ENCODE measurements at places on chromosomes 6 and 20.

DNA sequence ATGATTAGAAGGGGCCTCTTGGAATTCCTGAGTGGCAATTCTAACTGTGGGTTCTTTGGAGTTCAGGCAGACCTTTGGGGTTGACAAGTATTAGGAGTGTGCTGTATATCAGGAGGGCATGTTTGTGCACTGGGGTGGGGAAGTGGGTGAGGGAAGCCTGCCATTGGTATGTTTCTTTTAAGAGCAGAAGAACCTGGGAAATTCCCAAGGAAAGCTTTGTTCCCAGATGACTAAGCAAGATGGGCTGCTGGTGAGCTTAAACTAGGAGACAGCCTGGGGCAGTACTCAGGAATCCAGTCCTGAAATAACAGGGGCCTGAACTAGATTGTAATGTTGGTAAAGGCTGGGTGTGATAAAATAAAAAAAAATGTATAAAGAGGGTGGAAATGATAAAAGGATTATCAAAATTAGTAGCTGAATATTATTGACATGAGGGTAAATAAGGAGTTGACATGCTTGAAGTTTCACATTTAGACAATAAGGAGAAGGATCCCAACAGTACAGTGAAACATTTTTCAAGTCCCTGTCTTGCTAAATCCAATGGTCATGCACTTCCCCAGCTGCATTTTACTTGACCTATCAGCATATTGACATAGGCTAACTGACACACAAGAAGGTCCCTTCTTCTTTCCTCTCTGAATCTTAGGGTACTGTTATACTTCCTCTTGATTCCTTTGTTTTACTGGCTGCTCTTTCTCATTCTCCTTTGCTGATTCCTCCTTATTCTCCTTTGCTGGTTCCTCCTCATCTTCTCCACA is 18.4 kb upstream of the IFNGR1 start:
- no peak for DNase-seq

DNA sequence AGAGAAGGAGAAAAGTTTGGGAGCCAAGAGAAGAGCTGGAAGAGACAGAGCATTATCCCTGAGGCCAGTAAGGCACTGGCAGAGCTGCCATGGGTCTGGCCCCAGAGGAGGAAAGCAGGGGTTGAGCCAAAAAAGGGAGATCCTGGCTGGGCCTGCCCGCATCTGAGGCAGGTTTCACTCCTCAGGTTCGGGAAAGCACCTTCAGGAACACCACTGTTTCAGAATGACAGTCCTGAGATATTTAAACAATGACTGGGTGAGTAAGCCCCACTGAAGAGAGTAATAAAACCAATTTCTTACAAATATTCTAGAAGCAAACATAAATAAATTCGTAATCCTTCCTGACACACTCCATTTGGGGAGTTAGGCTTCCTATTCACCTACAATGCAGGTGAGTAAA is 152.2 kb downstream of the BACH2 start:
- DNase-seq = no peak

DNA sequence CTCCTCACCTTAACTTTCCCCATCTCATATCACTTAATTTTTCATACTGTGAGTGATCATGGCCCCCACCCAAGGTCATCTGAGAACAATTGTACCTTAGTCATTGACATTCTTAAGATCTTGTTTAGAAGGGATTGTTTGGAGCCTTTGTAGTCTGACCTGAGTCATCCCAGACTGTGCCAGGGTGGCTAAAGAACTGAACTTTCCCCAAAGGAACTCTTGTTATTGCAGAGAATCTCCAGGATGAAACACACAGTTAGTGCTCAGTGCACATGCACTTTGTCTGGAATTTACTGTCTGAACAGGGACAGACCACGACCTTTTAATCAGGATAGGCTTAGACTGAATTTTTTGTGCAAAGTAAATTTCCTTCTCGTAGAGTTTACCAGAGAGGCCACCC is 112.6 kb upstream of the CCN2 start:
- no peak for DNase-seq

DNA sequence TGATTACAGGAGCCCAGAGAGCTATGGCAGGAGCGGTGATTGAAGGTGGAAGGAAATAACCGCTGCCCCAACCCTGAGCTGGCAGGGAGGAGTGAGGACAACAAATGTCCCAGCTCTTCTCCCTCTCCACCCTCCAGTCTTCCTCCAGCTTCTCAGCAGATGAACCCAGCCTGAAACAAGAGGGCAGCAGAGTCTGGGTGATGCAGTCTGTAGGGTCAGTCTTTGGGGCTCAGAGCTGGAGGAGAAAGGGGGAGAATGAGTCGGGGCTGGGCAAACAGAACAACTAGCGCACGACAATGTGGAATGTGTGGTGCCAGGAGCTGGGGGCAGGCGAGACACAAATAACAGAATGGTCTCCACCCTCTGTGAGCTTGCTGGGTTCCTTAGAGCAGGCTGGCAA is 4.5 kb upstream of the GUCA1A start:
- DNase-seq = no peak

- no peak for DNase-seq
Measured at GRCh38 chr6:7124636-7125035, 16.9 kb downstream of the RREB1 start.

DNA sequence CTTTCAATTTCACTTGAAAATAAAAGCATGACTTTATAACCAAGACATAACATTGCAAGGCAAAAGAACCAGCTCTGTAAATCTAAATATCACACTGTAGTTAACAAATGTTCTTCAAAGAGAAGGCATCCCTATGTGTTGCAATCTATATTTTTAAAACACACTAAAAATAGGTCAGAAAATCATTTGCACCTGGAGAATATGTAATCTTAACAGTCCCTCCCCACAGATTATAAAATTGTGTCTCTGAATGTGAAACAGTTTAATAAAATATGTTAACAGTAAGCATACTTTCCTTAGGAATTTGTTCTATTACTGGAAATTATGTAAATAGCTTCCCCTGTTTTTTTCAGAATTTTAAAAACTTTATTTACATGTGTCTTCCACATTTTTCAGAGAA is 351.9 kb downstream of the COL12A1 start:
- DNase-seq = no peak

- DNase-seq = no peak
Measured at GRCh38 chr6:17439243-17439993, 46.0 kb downstream of the CAP2 start.

GRCh38 chr6:4812068-4812467 is 35.9 kb downstream of the CDYL start:
- DNase-seq = no peak

GRCh38 chr6:169729961-169730360 is 5.7 kb upstream of the PHF10 start:
- no peak for DNase-seq

GRCh38 chr6:166235666-166236292 is 68.1 kb upstream of the TBXT start:
- no peak for DNase-seq

GRCh38 chr6:13027207-13027606 is 301.1 kb downstream of the TBC1D7 start:
- no peak for DNase-seq

GRCh38 chr6:168535711-168536110 is 94.7 kb downstream of the SMOC2 start:
- DNase-seq = no peak

DNA sequence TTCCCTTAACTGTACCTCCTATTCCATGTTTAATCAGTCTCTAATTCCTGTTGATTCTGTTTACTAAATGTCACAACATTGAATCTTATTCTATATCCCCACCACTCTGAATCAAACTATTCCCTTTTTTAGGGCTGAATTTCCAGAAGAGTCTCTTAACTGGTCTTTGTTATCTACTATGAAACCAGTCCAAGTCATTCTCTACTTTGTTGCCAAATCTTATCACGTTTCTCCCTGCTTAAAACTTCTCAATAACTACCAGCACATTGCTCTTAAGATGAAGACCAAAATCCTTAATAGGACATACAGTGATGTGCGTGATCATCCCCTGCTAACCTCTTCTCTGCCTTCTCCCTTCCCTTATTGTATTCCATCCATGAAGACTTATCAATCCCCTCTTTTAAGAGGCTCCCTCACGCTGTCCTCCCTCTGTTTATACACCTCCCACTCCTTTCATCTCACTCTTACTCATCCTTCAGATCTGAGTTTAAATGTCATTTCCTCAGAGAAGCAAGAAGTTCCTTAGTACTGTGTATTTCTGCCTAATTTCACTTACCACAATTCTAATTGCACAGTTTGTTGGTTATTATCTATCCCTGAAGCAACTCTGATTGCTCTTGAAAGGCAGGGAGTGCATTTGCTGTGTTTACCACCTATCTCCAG is 143.0 kb upstream of the AHI1 start:
- no peak for DNase-seq

- peak; percentile 44 for DNase-seq
Measured at GRCh38 chr6:125658759-125659431, 90.5 kb upstream of the HEY2 start.

DNA sequence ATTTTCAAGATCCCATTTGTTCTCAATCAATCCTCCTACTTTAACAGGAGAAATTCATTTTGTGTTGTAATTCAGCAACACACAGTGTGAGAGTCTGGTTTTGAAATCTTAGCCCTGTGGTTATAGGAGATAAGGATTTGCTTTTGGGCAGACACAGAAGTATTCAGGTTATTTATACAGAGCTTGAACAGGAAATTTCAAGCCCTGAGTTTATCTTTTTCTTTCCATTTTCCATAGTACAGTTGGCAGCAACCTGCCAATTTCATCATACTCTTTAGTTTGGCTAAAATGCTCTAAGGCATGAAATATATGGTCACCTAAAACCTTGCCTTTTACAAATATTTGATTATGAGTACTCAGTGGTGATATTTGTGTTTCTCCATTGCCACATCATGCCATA is 41.4 kb downstream of the PKIB start:
- no peak for DNase-seq

- DNase-seq = no peak
Measured at GRCh38 chr20:2507875-2508630, 662 bp downstream of the ZNF343 start.

- no peak for DNase-seq
Measured at GRCh38 chr6:31170600-31170881, at the start of gene POU5F1. POU5F1 (minus strand) TSS chr6:31170682; CDS start chr6:31170620, 62 bp downstream.

DNA sequence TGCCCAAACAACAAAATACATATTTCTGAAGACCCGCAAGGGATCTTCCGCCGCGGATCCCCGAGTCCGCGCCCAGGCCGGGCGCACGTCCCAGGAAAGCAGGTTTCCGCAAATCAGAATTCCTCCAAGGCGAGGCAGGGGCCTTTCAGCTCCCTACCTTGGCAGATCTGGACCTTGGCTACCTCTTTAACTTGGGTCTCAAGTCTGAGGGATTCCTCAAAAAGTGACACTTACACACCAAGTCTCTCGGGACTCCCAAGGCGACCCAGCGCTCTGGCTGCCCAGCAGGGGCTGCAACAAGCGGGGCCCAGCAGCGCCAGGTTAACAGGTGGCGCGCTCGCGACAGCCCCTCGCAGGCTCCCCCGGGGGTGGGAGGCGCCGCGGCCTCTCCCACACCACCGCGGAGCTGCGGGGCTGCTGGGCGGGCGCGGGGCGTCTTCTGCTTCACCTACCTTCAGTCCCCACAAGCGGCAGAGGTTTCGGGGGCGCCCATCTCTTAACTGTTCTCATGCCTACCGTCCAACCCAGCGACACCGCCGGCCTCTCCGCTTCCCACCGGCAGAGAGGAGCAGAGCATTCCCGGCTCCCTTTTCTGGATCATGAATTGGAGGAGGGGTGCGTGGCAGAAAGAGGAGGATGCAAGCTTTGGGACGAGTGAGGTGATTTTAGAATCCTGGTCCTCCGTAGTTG is 414 bp downstream of the SIM1 start:
- DNase-seq = no peak

DNA sequence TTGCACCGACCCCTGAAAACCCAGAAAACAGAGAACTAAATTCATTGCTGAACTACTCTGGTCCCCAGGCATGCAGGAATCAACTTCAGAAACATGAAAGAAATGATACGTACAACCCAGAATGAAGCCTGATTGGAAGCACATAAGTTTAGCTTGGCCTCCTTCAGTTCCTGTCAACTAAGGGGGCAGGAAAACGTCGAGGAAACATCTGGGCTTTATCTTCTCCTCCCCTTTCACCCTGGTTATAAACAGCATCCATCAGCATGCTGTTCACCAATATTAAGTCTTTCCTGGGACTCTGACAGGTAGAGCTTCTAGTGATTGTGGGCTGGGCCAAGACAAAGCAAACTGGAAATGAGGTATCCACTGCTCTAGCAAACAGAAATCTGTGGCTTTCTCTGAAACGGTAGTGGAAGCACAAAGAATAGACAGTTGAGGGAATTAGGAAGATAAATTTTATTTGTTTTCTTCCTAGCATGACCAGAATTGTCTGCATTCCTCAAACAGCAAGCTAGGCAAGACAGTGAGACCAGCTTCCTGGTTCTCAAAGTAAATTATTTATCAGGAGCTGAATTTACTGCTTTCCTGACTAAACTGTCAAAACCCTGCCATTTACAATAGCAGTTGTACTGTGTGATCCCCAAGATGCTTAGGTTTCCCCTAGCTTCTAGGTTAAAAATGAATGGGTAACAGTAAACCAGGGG is 134.4 kb downstream of the PTPRT start:
- no peak for DNase-seq

DNA sequence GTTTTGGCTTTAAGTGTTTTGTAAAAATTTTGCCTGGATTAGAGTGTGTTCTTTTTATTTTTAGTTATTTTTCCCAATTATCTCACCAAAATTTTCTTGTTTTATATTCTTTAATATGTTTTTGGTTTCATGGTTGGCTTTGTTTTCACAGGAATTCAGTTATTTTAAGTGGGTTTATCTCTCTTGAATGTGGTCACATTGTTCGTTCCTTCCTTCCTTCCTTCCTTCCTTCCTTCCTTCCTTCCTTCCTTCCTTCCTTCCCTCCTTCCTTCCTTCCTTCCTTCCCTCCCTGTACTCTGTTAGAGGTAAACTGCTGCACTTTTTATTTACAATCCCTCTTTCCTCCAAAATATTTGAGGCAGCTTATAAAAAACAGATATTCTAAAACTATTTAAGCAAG is 672.9 kb upstream of the CITED2 start:
- no peak for DNase-seq

GRCh38 chr20:51026269-51026668 is 3.4 kb upstream of the KCNG1 start:
- no peak for DNase-seq

DNA sequence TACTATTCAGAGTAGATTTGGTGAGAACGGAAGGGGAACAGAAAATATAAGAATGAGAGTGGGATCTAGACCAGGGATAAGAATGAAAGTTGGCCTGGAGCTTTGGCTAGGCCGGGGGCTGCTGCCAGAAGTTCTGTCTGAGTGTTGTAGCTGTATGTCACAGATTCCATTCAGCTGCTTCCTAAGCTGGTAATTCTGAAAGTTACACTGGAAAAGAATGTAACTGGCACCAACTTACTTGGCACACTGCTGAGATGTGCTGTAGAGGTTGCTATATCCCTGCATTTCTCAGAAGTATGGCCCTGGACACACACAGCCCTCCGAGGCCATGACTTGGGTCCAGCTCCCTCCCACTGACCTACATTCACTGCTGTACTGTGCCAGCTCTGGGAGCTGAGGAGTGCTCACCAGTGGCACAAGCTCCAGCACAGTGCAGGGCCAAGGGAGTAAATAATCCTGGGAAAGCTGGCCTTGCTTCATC is 25.8 kb upstream of the TMEM217 start:
- DNase-seq = peak; percentile 81
